Nephron progenitor cell (in vitro differentiated cells): ENCODE measurements at places on chromosomes 12 and 14.

- no peak overlapping the region for H3K4me3 ChIP-seq
- no peaks in the 10 kb centered on the region for H3K36me3 ChIP-seq
- H3K27ac ChIP-seq, result no peak overlapping the region
- peaks cover 2% of the 10 kb centered on the region for H3K27me3 ChIP-seq
- DNase-seq, result no peak
Measured at GRCh38 chr14:74585406-74586335, 26.4 kb downstream of the LTBP2 start.

DNA sequence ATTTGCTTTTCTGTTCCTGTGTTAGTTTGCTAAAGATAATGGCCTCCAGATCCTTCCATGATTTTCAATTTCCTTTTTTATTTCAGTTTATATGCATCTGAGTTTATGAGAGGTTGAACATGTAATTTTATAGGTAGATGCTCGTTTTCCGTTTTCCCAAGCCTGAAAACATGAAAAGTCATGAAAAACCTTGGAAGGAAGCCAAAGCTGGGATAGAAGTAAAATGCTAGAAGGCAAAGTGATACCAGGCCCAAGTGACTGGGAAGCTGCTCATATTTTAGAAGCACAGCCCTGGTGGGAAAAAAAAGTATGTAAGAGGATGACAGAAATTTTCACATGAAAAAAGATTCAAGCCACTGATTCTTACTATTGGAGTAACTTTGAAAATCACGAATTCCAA lies 290.8 kb downstream of the PRKD1 start:
- no peaks in the 10 kb centered on the region for H3K27me3 ChIP-seq
- H3K4me3 ChIP-seq, result no peak overlapping the region
- no peaks in the 10 kb centered on the region for H3K36me3 ChIP-seq
- no peak overlapping the region for H3K27ac ChIP-seq
- DNase-seq, result no peak

GRCh38 chr14:54225457-54226060 lies 171.2 kb upstream of the CDKN3 start:
- DNase-seq, result no peak
- no peaks in the 10 kb centered on the region for H3K27me3 ChIP-seq
- peaks cover 63% of the 10 kb centered on the region for H3K4me1 ChIP-seq
- no peak overlapping the region for H3K4me3 ChIP-seq

GRCh38 chr14:80047761-80048160 lies 163.5 kb downstream of the DIO2 start:
- no peaks in the 10 kb centered on the region for H3K27me3 ChIP-seq
- no peak overlapping the region for H3K27ac ChIP-seq
- H3K4me1 ChIP-seq, result no peaks in the 10 kb centered on the region
- H3K36me3 ChIP-seq, result no peaks in the 10 kb centered on the region
- no peak overlapping the region for H3K4me3 ChIP-seq

- H3K27ac ChIP-seq, result no peak overlapping the region
- DNase-seq, result no peak
- peaks cover 4% of the 10 kb centered on the region for H3K4me1 ChIP-seq
- no peak overlapping the region for H3K4me3 ChIP-seq
Measured at GRCh38 chr14:36504771-36505175, 15.3 kb downstream of the NKX2-1 start.

- DNase-seq, result no peak
- H3K27ac ChIP-seq, result no peak overlapping the region
- H3K4me1 ChIP-seq, result no peaks in the 10 kb centered on the region
- peaks cover 52% of the 10 kb centered on the region for H3K36me3 ChIP-seq
- H3K4me3 ChIP-seq, result no peak overlapping the region
- no peaks in the 10 kb centered on the region for H3K27me3 ChIP-seq
Measured at GRCh38 chr14:67765192-67765834, 51.1 kb downstream of the ZFYVE26 start.

- peaks cover 47% of the 10 kb centered on the region for H3K4me1 ChIP-seq
- peaks cover 4% of the 10 kb centered on the region for H3K27me3 ChIP-seq
- no peak overlapping the region for H3K4me3 ChIP-seq
Measured at GRCh38 chr12:92365836-92366235, 220.2 kb upstream of the BTG1 start.

GRCh38 chr14:35403114-35403602 lies 1.4 kb downstream of the NFKBIA start:
- peaks cover 62% of the 10 kb centered on the region for H3K4me1 ChIP-seq
- peaks cover 3% of the 10 kb centered on the region for H3K27me3 ChIP-seq
- peak overlapping the region; percentile 83 for H3K4me3 ChIP-seq
- H3K27ac ChIP-seq, result no peak overlapping the region

DNA sequence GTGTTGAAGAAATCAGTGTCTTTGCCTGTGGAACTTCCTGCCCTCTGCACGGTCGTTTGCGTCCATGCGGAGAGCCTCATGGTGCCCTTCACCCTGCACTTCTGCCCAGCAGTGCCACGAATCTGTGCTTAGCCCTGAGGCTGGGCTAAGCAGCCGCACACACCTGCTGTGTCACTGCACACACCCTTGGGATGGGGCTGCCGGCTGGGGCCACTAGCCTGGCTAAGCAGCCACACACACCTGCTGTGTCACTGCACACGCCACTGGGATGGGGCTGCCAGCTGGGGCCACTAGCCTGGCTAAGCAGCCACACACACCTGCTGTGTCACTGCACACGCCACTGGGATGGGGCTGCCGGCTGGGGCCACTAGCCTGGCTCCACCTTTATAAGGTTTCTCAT lies 188.5 kb downstream of the KIF26A start:
- no peak overlapping the region for H3K27ac ChIP-seq
- no peaks in the 10 kb centered on the region for H3K36me3 ChIP-seq
- DNase-seq, result no peak

GRCh38 chr12:11762723-11763326 lies 113.4 kb downstream of the ETV6 start:
- H3K27ac ChIP-seq, result no peak overlapping the region
- no peak for DNase-seq
- no peak overlapping the region for H3K4me3 ChIP-seq
- H3K4me1 ChIP-seq, result peaks cover 57% of the 10 kb centered on the region
- peaks cover 14% of the 10 kb centered on the region for H3K27me3 ChIP-seq

DNA sequence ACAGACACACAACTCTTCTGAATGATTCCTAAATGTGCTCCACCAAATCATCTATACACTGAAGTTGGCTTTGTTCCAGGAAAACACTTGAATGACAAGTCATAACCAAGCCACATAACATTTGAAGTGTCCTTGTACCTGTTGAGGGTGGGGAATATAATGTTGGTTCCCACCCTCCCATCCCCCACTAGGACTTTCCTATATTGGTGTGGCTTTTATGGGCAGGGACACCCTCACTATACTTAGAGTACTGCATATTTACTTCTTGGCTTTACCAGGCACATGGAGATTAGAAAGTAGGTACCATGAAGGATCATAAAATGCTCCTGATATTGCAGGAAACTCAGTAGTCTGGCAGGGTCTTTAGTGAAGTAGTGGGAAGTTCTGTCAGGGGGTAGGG lies 9.7 kb upstream of the BHLHE41 start:
- no peak overlapping the region for H3K27ac ChIP-seq
- H3K4me1 ChIP-seq, result peaks cover 6% of the 10 kb centered on the region
- peaks cover 50% of the 10 kb centered on the region for H3K27me3 ChIP-seq
- DNase-seq, result no peak
- no peak overlapping the region for H3K4me3 ChIP-seq
- no peaks in the 10 kb centered on the region for H3K36me3 ChIP-seq
